HuH-7.5 (cell line): ENCODE measurements at places on chromosomes 2 and 18.
A peak's percentile ranks its signal among the peaks of the same experiment; 100 is the strongest.

GRCh38 chr2:147495734-147496133 lies 349.1 kb upstream of the ACVR2A start:
- DNase-seq: no peak

DNA sequence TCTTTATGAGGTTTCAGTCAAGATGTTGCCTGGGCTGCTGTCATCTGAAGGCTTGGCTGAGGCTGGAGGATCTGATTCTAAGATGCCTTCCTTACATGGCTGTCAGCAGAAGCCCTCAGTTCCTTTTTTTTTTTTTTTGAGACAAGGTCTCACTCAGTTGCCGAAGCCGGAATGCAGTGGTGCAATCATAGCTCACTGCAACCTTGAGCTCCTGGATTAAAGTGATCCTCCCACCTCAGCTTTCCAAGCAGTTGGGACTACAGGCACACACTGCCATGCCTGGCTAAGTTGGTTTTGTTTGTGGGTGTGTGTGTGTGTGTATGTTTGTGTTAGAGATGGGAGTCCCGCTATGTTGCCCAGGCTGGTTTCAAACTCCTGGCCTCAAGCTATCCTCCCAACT lies 13.1 kb upstream of the SLC35F5 start:
- DNase-seq: no peak

- no peak for DNase-seq
Observed at GRCh38 chr2:7022492-7023385, 105.5 kb downstream of the RNF144A start.

GRCh38 chr2:138516030-138516704 lies 14.6 kb downstream of the SPOPL start:
- DNase-seq: no peak

DNA sequence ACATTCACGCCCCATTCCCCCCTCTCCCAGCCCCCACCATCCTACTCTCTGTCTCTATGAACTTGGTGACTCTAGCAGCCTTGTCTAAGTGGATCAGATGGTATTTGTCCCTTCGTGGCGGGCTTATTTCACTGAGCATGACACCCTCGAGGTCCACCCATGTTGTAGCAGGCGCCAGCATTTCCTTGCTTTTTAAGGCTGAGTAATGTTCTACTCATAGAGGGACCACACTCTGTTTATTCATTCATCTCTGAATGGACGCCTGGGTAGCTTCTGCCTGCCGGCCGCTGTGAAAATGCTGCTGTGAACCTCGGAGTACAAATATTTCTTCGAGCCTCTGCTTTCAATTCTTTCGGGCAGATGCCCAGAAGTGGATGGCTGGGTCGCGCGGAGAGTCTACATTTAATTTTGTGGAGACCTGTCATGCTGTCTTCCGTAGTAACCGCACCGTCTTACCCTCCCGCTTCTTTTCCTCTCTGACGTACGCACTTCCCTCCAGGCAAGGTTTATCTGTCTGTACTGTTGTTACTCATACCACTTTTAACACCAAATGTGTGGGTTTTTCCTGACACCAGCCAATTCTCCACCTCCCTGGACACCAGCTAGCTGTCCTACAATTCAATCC lies 5.6 kb downstream of the CROCC2 start:
- DNase-seq: no peak

DNA sequence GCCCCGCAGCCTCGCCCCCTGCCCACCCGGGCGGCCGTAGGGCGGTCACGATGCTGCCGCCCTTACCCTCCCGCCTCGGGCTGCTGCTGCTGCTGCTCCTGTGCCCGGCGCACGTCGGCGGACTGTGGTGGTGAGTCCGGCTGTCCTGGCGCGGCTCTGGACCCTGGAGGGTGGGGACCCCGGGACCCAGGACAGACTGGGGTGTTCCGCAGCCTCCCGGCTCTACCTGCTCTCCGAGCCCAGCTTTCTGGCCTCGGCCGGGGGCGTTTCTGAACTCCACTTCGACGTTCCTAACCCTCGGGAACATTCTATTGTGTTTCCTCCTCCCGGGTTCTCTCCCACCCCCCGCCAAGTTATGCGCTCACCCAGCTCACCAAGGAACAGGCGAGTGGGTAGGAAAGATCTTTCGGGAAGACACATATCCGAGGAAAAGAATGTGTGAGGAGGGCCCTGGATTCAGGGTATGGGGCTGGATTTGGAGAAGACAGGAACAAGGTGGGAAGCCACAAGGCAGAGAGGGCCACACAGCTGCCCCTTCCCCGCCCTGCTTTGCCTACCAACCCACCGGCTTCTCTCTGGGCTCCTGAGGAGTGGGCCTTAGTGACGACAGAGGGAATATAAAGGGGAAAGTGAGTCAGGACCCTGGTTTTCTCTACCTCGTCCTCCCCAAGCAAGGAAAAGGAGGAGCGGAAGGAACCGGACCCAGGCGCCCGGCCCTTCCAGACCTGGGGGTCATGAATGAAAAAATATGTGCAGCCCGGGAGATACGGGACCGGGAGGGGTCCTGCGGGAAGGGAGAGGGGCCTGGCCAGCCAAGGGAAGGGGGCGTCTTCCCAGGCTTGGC lies 605 bp downstream of the WNT6 start:
- DNase-seq: no peak

DNA sequence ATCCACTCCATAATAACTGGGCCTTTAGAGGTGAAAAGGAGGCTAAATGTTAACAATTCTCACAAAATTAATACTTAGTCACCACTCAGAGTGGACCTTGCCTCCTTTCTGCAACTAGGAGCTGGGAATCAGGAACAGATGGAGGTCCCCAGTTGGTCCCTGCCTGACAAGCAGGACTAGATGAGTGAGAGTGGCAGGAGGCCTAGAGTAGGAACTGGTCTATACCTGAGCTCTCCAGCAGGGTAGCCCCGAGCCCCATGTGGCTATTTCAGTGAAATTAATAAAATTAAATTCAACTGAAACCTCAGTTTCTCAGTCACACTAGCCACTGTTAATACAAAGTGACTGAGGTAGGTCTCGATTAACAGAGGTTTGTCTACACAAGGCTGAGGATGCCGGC lies 150.5 kb downstream of the MYO5B start:
- DNase-seq: no peak

GRCh38 chr2:216404010-216404618 lies 8.2 kb upstream of the SMARCAL1 start:
- no peak for DNase-seq

GRCh38 chr2:203824057-203824456 lies 43.5 kb upstream of the CTLA4 start:
- DNase-seq: no peak

GRCh38 chr2:22382479-22383169 lies 1002.4 kb upstream of the KLHL29 start:
- no peak for DNase-seq

GRCh38 chr2:113707106-113707505 lies 49.3 kb downstream of the SLC35F5 start:
- DNase-seq: no peak

GRCh38 chr2:160752475-160753330 lies 259.1 kb upstream of the RBMS1 start:
- peak; percentile 12 for DNase-seq

DNA sequence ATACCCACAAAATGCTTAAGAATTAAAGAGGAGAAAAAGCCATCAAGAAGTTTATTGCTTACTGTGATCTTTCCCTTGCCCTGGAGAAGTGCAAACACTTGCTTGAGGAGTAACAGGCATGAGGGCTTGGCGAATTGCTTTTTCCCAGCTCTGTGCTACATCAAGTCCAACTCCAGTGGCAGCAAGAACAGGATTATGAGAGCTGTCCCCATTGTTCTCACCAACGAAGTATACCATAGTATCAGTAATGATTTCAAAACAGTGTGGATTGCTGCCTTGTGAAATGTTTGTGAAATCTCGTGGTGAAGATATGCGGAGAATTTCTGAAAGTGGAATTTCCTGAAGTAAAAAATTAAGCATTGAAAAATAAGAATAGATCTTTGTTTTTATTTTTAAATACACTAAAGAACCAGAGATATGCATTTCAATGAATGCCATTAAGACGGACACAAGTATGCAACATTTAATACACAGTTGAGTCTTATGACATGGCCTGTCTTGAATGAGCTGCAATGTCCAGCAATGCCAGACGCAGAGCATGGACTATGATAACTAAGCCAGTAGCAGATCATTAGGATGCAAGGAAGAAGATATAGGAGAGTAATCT lies 43.0 kb downstream of the NDUFAF7 start:
- no peak for DNase-seq

DNA sequence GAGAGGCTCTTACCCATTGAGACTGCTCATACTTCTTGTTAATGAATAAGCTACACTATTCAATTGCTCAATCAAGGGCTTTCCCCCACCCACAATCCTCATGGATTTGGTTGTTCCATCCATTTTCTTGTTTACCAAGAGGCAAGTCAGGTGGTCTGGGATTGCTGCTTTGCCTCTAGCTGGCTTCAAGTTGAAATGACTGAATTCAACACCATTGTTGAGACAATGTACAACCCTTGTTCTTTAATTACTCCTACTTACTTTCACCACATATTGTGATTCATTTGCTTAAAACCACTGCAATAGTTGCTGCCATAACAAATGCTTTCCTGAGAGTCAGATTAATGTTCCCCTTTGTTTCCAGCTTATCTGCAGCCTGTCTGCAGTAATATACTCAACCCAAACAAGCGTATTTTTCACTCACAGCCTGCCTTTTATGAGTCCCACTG lies 532.2 kb downstream of the RIT2 start:
- no peak for DNase-seq

GRCh38 chr2:132477962-132478361 lies 61.4 kb downstream of the GPR39 start:
- no peak for DNase-seq

DNA sequence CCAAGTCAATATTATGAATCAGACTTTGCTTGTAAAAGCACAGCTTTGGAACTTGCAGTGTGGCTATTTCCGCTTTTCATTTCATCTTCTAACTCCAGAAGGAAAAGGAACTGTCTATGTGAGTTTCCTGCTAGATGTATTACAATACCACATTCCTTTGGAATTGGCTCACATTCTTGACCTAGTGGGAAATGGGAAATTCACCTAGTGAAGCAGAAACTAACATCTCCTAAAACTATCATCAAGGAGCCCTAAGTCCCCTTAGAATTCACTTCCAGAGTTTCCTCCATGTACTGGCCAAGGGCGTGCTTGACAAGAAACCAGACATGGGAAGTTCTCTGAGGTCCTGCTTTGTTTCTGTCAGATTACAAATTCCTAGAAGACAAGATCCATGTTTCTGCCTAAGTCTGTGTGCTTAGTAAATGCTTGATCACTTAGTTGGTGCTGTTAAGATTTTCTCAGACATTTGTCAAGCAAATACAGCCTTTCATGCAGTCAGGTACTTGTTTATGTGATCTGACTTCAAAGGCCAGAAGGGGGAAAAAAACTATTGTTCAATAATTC lies 275.7 kb upstream of the FN1 start:
- DNase-seq: no peak

DNA sequence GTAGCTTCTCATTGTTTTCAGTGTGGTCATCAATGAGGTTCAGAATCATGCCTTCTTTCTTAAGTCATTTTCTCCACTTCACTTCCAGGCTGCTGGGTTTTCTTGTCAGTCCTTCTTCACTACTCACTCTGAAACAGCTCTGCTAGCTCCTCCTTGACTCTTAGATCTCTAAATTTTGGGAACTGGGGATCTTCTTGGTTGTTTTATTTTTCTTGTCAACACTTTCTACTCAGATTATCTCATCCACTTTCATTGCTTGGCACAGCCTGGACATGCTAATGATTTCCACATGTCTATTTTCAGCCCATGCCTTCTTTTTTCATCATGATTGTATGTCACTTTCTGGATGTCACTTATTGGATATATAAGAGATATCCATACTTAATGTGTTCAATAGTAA lies 517.8 kb upstream of the DSEL start:
- no peak for DNase-seq

DNA sequence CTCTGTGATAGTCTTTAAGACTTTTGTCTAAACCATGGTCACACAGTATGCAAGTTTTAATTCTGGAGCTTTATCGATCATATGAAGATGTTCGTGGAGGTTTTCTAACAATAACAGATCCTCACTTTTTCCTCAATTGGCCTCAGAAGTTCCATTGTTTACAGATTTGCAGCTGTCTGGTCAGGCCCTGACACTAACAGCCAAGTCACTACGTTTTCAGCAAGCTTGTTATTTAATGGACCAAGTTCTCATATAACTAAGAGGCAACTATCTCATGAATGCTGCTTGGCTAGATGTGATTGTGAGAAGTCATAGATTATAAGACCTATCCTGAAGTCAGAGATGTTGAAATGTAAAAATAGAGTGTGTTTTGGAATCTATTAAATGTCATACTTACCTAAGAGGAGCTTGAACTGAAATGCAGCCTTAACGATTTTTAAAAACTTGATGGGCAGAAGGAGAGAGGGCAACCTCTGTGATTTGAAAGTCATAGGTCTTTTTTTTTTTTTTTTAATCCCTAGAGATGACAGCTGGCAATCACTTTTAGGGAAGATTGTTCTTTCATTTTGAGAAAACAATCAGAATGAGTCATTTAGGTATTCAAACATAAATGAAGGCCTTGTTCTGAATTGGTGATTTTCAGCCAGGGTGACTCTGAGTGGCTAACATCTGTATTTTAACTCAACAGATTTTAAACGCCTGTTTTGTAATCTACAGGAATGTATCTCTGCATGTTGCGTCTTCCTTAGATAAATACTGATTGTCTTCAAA lies 48.4 kb upstream of the NEMP2 start:
- no peak for DNase-seq

DNA sequence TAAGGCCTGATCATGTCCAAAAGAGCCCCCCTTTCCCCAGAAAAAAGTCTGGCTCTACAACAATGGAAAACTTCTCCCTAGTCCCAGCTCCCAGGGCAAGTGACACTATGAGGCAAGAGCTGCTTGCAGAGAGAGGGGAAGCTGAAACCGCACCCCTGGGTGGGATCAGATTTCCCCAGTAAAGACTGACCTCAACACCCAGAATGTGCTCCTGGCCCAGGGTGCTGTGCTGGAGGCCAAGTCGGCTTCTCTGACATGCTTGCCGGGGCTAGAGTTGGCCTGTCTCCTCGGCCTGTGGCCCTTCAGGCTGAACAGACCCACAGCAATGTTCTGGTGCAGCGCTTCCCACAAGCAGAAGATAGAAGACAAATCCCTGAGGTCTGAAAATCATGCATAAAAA lies 18.4 kb upstream of the ST8SIA3 start:
- no peak for DNase-seq

DNA sequence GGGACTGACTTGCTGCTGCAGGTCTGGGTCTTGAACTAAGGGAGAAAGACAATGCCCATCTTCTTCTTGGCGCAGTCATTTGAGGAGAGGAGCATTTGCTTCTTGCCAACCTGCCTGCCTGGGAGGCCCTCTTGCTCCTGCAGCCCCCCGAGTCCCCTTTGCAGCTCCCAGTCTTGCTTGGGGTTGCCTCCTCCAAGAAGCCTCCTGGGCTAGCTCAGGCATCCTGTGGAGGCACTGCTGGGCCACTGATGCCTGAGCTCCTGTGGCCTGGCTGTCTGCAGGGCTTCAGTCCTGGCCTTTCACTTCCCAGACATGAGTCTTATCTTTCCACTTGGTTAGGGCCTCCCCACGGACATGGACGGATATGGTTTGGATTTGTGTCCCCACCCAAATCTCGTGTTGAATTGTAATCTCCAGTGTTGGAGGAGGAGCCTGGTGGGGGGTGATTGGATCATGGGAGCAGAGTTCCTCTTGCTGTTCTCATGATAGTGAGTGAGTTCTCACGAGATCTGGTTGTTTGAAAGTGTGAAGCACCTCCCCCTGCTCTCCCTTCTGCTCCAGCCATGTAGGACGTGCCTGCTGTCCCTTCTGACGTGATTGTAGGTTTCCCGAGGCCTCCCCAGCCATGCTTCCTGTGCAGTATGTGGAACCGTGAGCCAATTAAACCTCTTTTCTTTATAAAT lies 17.3 kb downstream of the HPCAL1 start:
- no peak for DNase-seq

GRCh38 chr2:42532397-42532796 lies 36.0 kb upstream of the MTA3 start:
- DNase-seq: no peak

- DNase-seq: no peak
Observed at GRCh38 chr2:232831496-232831895, 38.6 kb upstream of the SNORC start.
